ENCODE measurements at places on chromosomes 3 and 15.

- DNase-seq = no peak
Measured at GRCh38 chr3:25454005-25454927, 26.2 kb downstream of the RARB start.

GRCh38 chr3:71001303-71001830 is 582.2 kb downstream of the FOXP1 start:
- no peak for DNase-seq

- no peak for DNase-seq
Measured at GRCh38 chr3:197088370-197088769, 58.8 kb upstream of the MELTF start.

DNA sequence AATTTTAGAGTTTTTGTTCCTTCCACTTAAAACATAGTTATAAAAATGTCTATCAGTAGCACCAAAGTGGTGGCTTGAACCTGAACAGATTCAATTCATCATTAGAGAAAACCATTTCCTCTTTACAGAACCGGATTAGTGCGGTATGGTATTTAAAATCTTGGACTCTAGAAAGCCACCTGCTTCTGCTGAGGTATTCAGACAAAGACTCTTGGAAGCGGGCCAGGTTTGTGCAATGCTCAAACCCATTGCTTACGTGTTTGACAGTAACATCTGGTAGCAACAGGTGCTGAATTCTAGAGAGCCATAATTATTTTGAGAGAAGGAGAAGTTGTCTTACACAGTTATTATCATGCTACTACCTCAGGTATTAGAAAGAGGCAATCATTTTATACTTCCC is 290.5 kb downstream of the NAALADL2 start:
- no peak for DNase-seq

GRCh38 chr3:126305427-126305826 is 51.8 kb downstream of the KLF15 start:
- DNase-seq = no peak

GRCh38 chr3:181757694-181758306 is 46.1 kb downstream of the SOX2 start:
- DNase-seq = no peak

- no peak for DNase-seq
Measured at GRCh38 chr15:86663979-86664378, 584.3 kb downstream of the AGBL1 start.

DNA sequence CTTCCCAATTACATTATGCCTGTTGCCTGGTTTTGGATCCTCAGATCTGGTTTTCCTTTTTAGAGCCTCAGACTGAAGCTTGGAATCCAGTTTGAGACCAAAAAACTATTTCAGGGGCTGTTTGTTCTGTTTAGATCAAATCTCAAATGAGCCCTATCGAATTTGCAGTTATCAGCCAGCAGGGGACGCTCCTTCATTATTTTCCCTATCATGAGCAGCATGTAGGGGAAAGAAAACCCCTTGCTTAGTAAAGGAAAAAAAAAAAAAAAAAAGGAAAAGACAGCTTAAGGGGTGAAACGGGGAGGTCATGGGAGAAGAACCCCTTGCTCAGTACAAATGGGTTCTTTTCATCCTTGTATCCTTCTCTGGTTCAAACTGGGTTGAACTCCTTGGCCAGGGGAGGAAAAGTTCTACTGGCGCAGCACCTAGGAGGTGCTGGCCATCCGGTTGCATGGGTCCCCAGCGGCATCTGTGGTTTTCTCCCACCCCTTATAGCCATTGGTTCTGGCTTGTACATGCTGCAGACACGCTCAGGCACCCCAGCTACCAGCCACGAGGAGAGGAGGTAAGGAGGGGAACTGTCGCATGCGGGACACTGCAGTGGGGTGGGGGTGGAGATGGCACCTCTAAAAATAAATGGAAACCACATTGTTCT is 1375.1 kb upstream of the ALCAM start:
- DNase-seq = no peak

- DNase-seq = no peak
Measured at GRCh38 chr15:48402427-48403177, 71.4 kb downstream of the DUT start.

- DNase-seq = no peak
Measured at GRCh38 chr3:146161663-146162002, 649 bp upstream of the PLOD2 start.

GRCh38 chr3:179149951-179150350 is 1.8 kb downstream of the PIK3CA start:
- DNase-seq = no peak

DNA sequence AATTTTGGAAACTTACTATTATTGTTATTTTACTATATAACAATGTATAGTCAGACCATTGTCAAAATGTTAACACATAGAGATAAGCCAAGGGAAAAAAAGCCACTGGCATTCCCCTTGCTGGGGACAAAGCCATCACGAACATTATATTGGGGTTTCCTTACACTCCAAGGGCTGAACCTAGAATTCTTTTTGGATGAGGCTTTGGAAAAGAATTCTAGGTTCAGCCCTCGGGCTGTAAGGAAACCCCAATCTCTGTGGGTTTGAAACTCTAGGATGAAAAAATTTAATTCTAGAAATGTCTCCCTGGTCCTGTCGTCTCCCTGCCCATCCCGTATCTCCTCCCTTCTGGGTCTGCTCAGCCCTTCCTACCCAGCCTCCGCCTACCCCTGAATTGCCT is 67.0 kb upstream of the SMAD6 start:
- DNase-seq = no peak

- no peak for DNase-seq
Measured at GRCh38 chr15:78672285-78673014, 31.4 kb upstream of the CHRNB4 start.

GRCh38 chr15:25784876-25785640 is 78.1 kb downstream of the ATP10A start:
- DNase-seq = no peak

- no peak for DNase-seq
Measured at GRCh38 chr3:140733623-140734022, 55.8 kb downstream of the TRIM42 start.

- no peak for DNase-seq
Measured at GRCh38 chr15:61069394-61070075, 159.6 kb downstream of the RORA start.

DNA sequence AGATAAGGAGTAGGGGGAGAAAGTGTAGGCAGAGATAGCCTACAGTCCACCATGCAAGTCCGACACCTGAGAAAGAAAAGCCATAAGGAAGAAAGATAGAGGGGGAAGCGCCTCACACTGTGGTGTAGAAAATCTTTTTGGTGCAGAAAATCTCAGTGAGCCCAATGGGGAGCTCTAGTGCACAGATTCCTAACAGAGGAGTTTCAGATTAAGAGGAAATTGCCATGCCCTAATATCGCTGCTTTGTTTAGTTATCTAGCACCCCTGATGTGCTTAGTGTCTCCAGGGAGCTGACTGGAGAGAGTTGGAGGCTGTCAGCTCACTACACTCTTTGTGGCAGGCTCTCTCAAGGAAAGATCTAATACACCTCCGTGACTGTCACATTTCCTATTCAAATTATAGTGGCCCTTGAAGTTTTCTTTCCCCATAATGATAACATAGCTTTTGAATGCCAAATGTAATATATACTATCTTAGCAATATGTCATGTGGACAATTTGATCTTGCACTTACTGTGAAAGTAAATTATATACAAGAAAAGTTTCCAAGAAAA is 33.7 kb downstream of the CGGBP1 start:
- no peak for DNase-seq

- no peak for DNase-seq
Measured at GRCh38 chr3:175342196-175342595, 483.1 kb downstream of the NAALADL2 start.

DNA sequence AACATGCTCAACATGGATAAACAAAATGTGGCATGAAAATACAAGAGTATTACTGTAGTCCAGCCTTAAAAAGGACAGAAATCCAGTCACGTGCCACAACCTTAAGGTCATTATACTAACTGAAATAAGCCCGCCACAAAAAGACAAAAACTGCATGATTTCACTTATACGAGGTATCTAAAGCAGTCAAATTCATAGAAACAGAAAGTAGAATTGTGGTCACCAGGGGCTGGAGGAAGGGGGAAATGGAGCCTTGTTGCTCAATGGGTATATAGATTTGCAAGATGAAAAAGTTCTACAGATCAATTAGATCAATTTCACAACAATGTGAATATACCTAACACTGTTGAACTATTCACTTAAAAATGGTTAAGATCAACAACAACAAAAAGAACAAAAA is 7.4 kb downstream of the GLB1 start:
- DNase-seq = no peak
